Hematopoietic multipotent progenitor cell treated with erythropoietin and hydrocortisone succinate and interleukin-3 and kit ligand, for 8 days (in vitro differentiated cells): ENCODE measurements at places on chromosomes 6 and 20.

GRCh38 chr6:33193619-33194018, 1.4 kb upstream of the COL11A2 start:
- no peak for DNase-seq

GRCh38 chr6:125753218-125753936, 3.9 kb downstream of the HEY2 start:
- DNase-seq = peak; percentile 51

GRCh38 chr20:39878809-39879208, 810.2 kb downstream of the MAFB start:
- no peak for DNase-seq

- DNase-seq = peak; percentile 73
These were observed 118.3 kb downstream of the SLX4IP start for GRCh38 chr20:10553326-10553984.

- no peak for DNase-seq
These were observed 10.5 kb downstream of the ANKRD66 start for GRCh38 chr6:46757214-46757596.

GRCh38 chr20:58719971-58720371, 27.4 kb downstream of the NPEPL1 start:
- DNase-seq = no peak

DNA sequence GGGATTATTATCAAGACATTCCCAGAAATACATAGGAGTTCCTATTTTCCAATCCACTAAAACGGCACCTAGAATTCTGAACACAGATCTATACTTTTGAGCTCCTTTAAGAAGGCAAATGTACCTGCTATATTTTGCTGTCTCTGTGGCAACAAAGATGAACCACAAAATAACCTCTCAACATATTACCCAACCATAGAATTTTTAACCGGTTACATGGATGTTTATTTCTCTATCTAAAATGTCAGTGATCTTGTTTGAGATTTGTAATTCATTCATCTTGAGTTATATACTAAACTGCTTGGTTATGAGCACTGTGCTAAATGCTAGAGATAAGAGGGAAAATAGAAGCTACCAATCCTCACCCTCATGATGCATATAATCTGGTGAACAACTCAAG, 117.5 kb upstream of the HMGCLL1 start:
- DNase-seq = no peak

DNA sequence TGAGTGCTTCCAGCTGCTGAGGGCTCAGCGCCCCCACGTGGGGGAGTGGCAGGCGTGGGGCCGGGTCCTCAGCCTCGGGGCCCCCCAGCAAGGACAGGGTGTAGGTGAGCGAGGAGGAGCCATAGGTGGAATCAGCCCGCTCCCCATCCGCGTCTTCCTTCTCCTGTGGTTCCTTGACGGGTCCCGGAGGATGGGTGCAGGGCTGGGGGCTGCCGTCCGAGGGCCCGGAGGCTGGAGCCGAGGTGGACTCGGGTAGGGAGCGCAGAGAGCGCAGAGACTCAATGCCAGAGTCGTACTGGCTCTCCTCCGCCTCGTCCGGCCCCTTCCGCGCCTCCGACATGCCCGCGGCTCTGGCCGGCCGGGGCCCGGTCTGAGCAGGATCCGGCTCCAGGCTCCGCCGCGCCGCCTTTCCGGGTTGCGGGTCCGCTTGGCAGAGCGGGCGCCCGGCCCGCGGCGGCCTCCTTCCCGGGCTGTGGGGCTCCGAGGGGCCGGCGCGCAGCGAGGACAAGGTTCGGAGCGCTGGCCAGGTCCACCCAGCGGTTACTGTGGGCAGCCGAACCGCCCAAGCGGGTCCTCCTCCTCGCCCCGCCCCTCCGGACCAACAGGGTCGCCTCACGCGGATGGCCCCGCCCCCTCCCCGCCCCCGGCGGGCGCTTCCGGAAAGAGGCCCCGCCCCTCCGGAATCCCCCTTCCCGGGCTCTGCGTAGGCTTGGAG, at the start of gene NFKBIE:
TSS of gene NFKBIE (minus strand) at position 545 of the 715 bp plus-strand sequence. CDS start at position 340, 205 bp downstream.
- DNase-seq = peak; percentile 77

DNA sequence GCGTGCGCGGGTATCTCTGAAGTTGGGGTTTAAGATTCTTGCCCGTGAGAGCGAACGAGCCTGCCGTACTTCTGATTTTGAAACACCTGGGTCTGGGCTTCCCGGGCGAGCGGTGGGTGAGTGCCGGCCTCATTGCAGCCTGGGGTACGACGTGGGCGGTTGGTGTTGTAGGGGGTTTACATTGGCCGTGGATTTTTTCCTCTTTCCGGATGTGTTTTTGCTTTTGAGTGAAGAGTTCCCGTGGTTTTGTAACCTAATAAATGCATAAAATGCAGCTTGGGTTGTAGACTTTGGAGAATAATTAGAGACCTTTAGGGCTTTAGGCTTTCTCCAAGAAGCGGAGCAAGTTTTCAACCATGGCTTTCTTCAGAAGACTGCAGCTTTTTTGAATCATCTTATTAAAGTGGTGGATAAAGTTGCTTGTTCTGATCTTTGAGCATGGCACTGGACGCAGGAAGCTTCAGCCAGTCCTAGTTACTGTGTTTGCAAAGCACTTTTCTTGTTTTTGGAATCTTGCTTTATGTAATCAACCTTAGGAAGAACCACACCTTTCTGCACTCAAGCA, 314 bp downstream of the FARS2 start:
- peak; percentile 30 for DNase-seq

- DNase-seq = peak; percentile 43
These were observed at the start of gene OR2B2 for GRCh38 chr6:27911956-27912446. OR2B2 (minus strand) TSS chr6:27912396; CDS start chr6:27912319, 77 bp downstream.

DNA sequence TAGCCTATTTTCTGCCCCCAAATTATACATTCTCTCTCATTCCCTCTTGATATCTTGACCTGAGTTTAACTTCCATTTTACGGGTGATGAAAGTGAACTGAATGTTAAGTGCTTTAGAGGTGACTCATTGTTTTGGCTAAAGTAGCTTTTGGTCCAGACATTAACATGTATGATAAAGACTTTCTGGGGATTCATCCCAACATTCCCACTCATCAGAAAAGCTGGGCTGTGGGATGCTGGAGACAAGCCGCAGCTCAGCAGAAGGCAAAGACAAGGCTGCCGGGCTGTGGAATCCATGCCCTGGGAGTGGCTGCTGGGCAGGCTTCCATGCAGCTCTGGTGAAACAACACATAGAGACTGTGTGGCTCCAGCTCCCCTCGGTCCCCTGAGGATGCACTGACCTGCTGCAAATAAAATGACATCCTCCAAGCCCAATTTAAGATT, 89.9 kb upstream of the SYNDIG1 start:
- no peak for DNase-seq

- no peak for DNase-seq
These were observed 94.8 kb upstream of the SCAF8 start for GRCh38 chr6:154638369-154638768.

DNA sequence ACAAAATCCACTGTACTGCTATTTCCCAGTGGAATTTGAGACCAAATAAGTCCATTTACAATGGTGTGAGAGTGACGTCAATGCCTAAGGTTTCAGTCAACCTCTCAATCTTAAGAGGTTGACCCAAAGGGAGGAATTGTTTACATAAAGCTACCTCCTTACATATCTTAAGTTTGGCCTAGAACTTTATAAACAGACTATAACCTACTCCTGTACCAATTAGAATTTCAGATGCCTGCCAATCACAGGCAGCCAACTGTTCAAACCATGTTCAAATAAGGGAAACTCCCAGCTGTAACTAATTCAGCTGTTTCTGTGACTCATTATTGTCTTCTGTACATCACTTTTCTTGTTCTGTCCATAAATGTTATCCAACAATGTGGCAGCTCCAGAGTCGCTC, 14.5 kb downstream of the LGSN start:
- DNase-seq = no peak

- no peak for DNase-seq
These were observed 55.0 kb downstream of the AIG1 start for GRCh38 chr6:143115728-143116127.

- DNase-seq = no peak
These were observed 16.8 kb downstream of the SOX4 start for GRCh38 chr6:21610341-21610740.

DNA sequence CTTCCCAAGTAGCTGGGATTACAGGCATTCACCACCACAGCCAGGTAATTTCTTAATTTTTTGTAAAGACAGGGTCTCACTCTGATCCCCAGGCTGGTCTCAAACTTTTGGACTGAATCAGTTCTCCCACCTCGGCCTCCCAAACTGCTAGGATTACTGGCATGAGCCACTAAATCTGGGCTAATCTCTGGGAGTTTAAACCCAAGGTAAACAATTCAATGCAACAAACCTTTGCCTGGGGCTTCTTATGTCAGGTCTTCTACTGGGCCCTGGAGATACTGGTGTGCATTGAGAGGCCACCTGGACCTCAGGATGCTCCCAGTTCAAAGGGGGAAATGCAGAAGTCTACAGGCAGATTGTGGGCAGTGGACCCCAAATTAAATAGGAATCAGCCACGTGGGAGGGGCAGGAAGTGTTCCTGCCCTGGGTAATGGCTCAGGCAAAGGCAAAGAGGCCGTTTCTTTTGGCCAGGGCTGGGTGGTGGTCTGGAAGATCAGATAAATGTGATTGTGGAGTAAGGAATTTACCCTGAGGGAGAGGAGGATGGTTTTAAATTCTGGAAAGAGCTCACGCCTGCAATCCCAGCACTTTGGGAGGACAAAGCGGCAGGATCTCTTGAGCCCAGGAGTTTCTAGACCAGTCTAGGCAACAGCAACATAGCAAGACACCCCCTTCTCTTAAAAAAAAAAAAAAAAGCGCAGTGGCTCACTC, 1.3 kb upstream of the MYBL2 start:
- DNase-seq = no peak

GRCh38 chr6:83862776-83863471, 3.4 kb downstream of the CYB5R4 start:
- no peak for DNase-seq

DNA sequence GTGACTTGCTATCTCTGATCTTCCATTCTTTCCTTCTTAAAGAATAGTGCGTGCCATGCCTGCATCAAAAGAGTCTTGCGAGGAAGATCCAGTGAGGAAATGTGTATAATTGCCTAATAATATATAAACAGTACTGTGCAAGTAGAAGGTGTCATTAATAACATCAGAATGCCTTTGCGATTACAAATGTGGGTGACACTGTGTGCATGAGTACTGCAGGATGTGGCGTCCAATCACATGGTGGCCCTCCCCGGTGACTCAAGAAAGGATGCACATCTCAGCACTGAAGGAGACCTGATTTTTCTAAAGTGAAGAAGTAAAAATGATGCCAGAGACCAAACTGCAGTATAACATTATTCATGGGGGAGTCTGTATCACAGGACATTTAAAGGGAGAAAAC, 107.5 kb upstream of the EDN1 start:
- DNase-seq = no peak

GRCh38 chr20:4544765-4545164, 176.9 kb upstream of the PRND start:
- DNase-seq = no peak

- DNase-seq = no peak
These were observed 17.0 kb upstream of the ZC3H12D start for GRCh38 chr6:149501768-149502167.

DNA sequence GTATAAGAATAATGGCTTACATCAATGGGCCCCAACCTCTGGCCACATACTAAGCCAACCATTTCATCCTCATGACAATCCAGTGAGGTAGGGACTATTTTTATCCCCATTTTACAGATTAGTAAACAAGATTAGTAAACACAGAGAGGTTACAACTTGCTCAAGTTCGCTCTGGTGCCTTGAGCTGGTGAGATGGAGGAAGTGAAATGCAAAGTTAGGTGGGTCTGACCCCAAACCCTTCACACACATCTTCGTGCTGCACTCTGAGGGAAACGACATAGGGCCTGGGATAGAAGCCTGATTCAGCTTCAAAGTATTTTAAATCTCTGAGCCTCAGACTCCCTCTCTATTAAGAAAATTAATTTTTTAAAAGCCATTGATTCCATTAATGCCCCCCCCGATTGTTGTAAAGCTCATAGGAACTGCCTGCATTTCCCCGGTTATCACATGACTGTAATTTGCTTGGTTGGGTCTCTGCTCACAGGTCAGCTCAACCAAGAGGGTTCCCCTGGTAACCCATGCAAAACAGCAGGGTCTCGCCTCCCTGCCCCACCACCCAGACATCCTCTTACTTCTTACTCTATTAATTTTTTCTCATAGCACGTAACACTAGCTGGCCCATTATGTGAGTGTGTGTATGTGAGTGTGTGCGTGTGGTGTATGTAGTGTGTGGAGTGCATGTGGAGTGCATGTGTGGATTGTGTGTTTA, 221.2 kb downstream of the MAFB start:
- DNase-seq = no peak

DNA sequence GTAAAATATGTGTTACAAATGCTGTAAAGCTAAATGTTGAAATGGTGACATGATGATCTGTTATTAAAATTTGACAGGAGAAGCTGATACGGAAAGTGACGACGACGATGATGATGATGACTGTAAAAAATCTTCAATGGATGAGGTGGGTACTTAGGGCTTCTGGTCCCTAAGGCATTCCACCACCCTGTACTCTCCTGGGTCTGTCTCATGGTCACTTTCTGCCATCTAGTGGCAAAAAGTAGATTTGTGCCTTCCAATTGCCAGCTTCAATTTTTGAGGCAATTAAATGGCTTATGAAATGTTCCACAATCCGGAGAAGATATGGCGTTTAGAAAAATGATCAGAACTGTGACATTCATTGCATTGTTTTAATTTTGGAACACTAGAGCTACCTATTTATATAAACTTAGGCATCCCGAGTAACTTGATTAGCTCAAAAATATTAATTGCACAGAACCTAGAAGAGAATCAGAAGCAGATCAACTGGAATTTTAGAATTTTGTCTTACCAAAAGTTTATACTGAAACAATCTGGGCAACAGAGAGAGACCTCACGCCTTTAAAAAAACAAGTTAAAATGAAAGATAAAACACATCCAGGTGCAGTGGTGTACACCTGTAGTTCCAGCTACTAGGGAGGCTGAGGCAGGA, 346.5 kb upstream of the PLCB4 start:
- peak; percentile 77 for DNase-seq

GRCh38 chr6:170444811-170445211, 108.3 kb downstream of the PSMB1 start:
- DNase-seq = no peak

GRCh38 chr20:21397341-21398108, at the start of gene NKX2-4:
NKX2-4 (minus strand) TSS chr20:21397526; CDS start chr20:21397399, 127 bp downstream.
- no peak for DNase-seq

DNA sequence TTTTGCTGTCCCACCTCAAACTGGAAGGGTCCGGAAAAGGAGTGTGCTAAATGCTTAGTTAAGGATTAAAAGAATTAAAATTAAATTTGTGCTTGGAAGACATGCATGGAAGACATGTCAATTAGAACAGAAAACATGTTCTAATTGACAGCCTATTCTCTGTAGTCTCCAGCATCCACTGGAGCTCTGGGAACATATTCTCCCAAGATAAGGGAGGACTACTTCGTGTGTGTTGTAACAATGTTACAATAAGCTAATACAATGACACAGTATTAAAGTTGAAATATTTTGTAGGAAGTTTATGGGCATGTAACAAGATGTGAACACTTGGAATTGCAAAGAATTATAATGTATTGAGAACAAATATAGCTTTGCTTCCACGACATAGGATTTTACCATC, 567.4 kb upstream of the CITED2 start:
- no peak for DNase-seq

GRCh38 chr6:122753000-122753687, 26.4 kb upstream of the FABP7 start:
- peak; percentile 24 for DNase-seq
